ENCODE measurements at places on chromosomes 5 and 9. TPM values are rescaled to one million over a fixed set of nuclear protein-coding genes. Genes with fewer than 3 reads are reported as not detected.
A peak's percentile ranks its signal among the peaks of the same experiment; 100 is the strongest.

Gene CDC20B
- not detected for total RNA-seq

Gene PGM5
- 53.1 TPM for total RNA-seq

Gene GGTA1
- total RNA-seq = 11.0 TPM

Gene PRDM9
- total RNA-seq = not detected

Gene SNCAIP
- 7.8 TPM for total RNA-seq

Gene HTR4
- 0.22 TPM for total RNA-seq

Gene SHISAL2B
- not detected for total RNA-seq

- H3K36me3 ChIP-seq = no peaks in the 10 kb centered on the region
- no peaks in the 10 kb centered on the region for H3K27me3 ChIP-seq
- no peak for DNase-seq
- no peak overlapping the region for H3K27ac ChIP-seq
- no peaks in the 10 kb centered on the region for H3K4me1 ChIP-seq
These were observed 1666.9 kb upstream of the WWC1 start for GRCh38 chr5:166624573-166624972.

DNA sequence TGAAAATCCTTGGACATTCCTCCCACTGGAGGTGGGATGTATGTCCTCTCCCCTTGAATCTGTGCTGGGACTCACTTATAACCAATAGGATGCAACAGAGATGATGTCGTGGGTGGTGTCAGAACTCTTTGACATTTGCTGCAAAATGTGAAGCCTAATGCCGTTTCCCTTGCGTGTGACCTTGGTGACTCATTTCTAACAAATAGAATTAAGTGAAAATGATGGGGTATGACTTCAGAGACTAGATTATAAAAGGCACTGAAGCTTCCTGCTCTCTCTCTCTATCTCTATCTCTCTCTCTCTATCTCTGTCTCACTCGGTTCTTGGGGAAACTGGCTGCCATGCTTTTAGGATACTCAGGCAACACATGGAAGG lies 126.1 kb upstream of the STC2 start:
- no peak for DNase-seq
- no peak overlapping the region for H3K4me3 ChIP-seq
- H3K36me3 ChIP-seq = no peaks in the 10 kb centered on the region
- no peak overlapping the region for H3K27ac ChIP-seq
- H3K4me1 ChIP-seq = no peaks in the 10 kb centered on the region

DNA sequence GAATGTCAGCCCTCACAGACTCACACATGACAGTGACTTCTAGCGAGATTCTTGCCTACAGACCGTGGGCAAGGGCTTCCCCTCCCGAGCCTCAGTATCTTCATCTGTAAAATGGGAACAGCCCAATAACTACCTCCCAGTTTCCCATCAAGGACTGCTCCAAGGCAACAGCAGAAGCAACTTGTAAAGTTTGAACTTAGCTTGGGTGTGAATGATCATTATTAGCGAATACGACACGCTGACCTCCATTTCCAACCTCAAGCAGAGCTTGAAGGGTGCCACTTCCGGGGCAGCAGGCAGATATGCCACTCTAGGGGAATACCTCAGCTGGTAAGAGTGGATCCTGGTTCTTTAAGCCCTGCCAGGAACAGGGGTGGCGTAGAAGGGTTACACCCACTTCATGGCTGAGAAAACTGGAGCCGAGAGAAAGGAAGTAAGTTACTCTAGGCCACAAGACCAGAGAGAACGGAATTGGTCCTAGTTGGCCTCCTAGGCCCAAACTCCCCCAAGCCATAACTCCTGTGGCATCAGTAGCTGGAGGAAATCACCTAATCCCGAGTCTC lies 2.0 kb downstream of the RNF44 start:
- peaks cover 30% of the 10 kb centered on the region for H3K4me1 ChIP-seq
- H3K27ac ChIP-seq = peak overlapping the region; percentile 98
- H3K36me3 ChIP-seq = no peaks in the 10 kb centered on the region
- DNase-seq = peak; percentile 68

- H3K4me1 ChIP-seq = no peaks in the 10 kb centered on the region
- H3K36me3 ChIP-seq = no peaks in the 10 kb centered on the region
- no peak overlapping the region for H3K4me3 ChIP-seq
- no peaks in the 10 kb centered on the region for H3K27me3 ChIP-seq
- no peak for DNase-seq
- no peak overlapping the region for H3K27ac ChIP-seq
These were observed 323.9 kb upstream of the PTGER4 start for GRCh38 chr5:40355846-40356245.

GRCh38 chr9:137252555-137253506 lies 1.7 kb downstream of the STPG3 start:
- H3K4me3 ChIP-seq = no peak overlapping the region
- H3K36me3 ChIP-seq = no peaks in the 10 kb centered on the region
- no peak overlapping the region for H3K27ac ChIP-seq
- DNase-seq = peak; percentile 51
- peaks cover 13% of the 10 kb centered on the region for H3K4me1 ChIP-seq

DNA sequence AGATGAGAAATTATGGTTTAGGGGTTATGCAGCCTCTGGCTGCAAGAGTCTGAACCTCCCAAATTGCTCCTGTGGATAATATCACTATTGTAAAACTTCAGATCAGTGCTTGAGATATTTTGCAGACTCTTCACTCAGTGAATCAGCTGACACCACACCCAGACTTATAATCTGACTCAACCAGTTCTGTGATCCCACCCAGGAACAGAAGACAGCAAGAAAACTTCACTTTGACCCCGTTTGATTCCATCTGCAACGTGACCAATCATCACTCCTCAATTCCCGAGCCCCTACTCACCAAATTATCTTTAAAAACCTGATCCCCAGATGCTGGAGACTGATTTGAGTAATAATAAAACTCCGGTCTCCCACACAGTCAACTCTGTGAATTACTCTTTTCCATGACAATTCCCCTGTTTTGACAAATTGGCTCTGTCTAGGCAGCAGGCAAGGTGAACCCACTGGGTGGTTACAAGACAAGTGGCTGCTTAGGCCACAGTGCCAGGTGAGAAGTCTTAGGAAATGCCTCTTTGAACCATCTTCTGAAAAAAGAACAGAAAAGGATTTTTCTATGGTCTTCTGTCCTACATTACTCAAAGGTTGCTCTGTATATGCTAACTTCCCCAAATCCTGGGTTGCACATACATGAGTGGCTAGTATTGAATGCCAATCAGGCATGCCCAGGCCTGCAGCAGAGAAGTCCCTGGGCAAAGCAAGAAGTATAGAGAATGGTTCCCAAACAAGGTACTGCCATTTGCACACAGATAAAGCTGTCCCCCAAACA lies 588.0 kb downstream of the PRELID2 start:
- no peaks in the 10 kb centered on the region for H3K27me3 ChIP-seq
- no peak overlapping the region for H3K4me3 ChIP-seq
- no peaks in the 10 kb centered on the region for H3K4me1 ChIP-seq
- H3K36me3 ChIP-seq = no peaks in the 10 kb centered on the region
- H3K27ac ChIP-seq = no peak overlapping the region
- DNase-seq = no peak

DNA sequence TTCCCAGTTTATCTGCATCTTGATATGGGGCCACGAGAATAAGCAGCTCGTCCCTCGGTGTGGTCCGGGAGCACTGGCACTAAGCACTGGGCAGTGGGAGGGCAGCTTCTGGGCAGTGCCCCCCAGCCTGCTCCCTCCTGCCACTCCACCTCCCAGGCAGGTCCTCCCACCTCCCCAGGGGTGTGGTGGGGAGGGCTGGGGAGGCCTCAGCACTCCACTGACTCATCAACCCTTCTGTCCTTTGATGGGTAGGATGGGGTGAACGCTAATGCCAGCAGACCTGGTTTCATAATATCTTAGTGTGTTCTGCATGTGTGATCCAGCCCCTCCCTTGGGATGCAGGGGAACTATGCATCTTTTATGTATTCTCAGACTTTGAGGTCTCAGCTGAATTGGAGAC lies 62.2 kb upstream of the GNE start:
- DNase-seq = no peak
- H3K36me3 ChIP-seq = no peaks in the 10 kb centered on the region
- H3K4me1 ChIP-seq = peaks cover 16% of the 10 kb centered on the region
- no peak overlapping the region for H3K4me3 ChIP-seq

DNA sequence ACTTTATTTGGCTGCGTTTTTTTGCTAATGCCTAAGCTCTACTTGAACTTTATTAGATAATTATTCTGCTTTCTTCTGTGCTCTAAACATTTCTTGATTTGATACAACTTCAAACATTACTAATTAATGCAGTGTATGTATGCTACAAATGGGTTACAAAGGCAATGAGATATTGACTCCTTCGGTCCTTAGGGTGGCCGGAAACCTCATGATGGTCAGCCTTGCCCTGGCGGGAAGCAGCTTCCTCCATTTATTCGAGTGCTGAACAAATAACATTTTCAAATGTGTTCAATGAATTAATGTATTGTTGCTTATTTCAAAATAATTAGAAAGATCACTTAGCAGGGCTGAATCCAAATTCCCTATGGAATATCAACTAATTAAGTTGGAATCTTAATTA lies 3.9 kb upstream of the LNPEP start:
- H3K36me3 ChIP-seq = no peaks in the 10 kb centered on the region
- no peak overlapping the region for H3K27ac ChIP-seq
- no peak overlapping the region for H3K4me3 ChIP-seq
- H3K4me1 ChIP-seq = peaks cover 10% of the 10 kb centered on the region
- H3K27me3 ChIP-seq = no peaks in the 10 kb centered on the region

DNA sequence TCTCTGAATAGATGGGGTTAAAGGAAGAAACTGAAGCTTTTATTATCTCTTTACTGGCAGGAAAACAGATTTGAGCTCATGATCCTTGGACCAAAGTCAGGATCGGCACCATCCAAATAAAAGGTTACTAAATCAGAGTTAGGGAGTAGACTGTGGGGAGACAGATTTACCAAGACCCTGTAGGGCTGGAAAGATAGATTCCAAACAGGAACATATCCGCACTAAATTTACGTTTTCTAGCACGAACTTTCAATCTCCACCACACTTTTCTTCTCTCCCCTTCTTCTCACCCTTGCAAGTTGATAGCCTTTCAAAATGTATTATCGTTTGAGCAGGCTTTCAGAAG lies 120.0 kb upstream of the HMHB1 start:
- no peak for DNase-seq
- H3K27me3 ChIP-seq = no peaks in the 10 kb centered on the region
- no peaks in the 10 kb centered on the region for H3K4me1 ChIP-seq
- H3K36me3 ChIP-seq = no peaks in the 10 kb centered on the region

DNA sequence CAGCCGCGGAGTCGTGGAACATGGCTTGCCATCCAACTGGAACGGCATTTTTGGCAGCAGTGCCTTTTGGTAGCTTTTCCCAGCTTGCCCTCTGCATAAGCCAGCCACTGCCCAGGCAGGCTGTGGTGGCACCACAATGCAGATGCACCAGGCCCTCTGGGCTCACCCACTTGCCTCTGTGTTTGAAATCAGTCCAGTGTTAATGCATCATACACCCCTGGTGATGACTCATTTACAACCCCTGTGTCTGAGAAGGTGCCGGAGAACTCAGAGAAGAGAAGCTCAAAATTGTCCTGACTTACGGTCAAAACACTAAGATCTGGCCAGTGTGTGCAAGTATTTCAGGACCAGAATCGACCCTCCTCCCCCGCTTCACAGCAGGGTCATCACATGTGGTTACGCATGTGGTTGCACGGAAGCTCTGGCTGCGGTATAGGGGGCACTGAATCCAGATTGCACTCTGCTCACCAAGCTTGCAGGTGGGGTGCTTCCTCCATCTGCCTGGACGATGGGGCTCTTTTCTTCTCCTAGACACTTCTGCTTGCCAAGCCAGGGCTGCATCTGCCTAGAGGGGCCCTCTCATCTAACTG lies 66.5 kb upstream of the SMIM15 start:
- no peaks in the 10 kb centered on the region for H3K27me3 ChIP-seq
- peak overlapping the region; percentile 38 for H3K27ac ChIP-seq
- H3K4me1 ChIP-seq = peaks cover 6% of the 10 kb centered on the region
- DNase-seq = no peak

DNA sequence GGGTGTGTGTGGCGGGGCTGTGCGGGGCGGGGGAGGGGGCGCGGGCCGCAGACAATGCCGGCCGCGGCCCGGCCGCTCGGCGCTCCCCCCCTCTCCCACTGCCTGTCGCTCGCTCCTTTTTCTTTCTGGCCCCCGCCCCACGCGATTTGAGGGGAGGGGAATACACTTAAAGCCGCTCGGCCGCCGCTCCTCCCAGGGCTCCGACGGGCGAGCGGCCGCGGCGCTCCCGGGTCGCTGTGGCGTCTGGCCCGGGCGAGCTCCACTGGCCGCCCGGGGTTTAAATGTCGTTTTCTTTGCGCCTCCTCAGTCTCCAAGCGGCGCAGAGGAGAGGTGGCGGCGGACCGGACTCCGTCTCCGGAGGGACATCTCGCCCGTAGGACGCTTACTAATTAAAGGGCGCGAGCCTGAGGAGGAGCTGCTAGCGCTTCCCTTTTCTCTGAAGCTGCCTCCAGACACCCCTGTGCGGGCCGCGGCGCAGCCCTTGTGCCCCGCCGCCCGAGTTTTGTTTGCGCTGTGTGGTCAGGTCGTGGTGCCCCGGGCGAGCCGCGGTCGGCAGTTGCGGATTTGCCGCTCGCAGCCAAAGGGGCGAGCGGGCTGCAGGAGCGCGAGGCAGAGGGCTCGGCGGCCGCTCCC lies 1.4 kb downstream of the ZSWIM6 start:
- peak overlapping the region; percentile 86 for H3K4me3 ChIP-seq
- no peaks in the 10 kb centered on the region for H3K27me3 ChIP-seq
- H3K27ac ChIP-seq = peak overlapping the region; percentile 67
- H3K4me1 ChIP-seq = peaks cover 2% of the 10 kb centered on the region
- DNase-seq = peak; percentile 59

- no peaks in the 10 kb centered on the region for H3K4me1 ChIP-seq
- H3K27me3 ChIP-seq = no peaks in the 10 kb centered on the region
- no peak for DNase-seq
- H3K27ac ChIP-seq = no peak overlapping the region
These were observed 379.7 kb downstream of the PSAT1 start for GRCh38 chr9:78676623-78677022.

DNA sequence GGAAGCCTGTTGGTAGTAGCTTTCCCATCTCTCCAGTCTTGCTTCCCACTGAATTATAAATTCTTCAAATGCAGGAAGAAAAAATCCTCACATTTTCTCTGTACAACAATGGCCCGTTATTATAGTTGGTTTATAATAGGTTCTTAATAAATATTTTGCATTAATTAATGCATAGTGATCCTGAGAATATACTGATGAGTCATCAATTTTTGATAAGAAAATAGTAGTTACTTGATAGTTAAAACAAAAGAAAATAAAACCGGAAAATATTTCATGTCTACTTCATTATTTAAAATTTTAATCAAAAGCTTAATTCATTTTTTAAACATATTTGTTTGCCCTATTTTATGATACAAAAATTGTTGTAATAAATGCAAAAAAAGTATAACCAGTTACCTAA lies 762.6 kb downstream of the BRINP1 start:
- H3K27ac ChIP-seq = no peak overlapping the region
- DNase-seq = no peak
- H3K36me3 ChIP-seq = no peaks in the 10 kb centered on the region
- no peak overlapping the region for H3K4me3 ChIP-seq
- no peaks in the 10 kb centered on the region for H3K27me3 ChIP-seq
